ENCODE measurements at places on chromosomes 5 and 9.

- no peak for DNase-seq
These were observed 82.6 kb downstream of the MRPS27 start for GRCh38 chr5:72237415-72237814.

DNA sequence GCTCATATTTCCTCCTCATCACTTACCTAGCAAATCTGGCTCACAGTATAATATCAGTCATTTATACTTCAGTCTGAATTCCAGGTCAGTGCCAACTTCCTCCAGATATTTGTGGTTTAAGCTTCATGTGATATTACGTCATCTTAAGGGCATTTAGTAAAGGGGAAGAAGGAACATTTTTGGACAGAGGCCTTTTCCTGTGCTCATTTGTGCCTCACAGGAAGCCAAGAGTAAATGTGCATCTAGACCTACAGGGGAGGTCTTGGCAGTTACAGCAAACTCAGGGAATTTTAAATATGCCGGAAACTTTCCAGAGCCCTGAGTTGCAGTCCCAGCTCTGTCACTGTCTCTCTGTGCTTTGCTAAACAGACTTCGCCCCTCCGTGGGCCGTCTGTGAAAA, 12.3 kb upstream of the KCNIP1 start:
- DNase-seq = peak; percentile 74

DNA sequence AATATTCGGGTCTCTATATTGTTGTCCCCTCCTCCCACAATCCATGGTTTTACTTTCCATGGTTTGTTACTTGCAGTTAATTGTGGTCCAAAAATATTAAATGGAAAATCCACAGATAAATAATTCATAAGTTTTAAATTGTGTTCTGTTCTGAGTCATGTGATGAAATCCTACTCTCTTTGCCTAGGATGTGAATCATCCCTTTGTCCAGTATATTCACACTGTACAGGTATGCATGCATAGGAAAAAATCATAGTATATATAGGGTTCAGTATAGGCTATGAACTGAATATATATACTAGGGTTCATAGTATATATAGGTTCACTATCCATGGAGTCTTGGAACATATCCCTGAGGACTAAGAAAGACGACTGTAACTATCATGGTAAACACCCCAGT, 19.6 kb downstream of the INSYN2B start:
- DNase-seq = no peak

DNA sequence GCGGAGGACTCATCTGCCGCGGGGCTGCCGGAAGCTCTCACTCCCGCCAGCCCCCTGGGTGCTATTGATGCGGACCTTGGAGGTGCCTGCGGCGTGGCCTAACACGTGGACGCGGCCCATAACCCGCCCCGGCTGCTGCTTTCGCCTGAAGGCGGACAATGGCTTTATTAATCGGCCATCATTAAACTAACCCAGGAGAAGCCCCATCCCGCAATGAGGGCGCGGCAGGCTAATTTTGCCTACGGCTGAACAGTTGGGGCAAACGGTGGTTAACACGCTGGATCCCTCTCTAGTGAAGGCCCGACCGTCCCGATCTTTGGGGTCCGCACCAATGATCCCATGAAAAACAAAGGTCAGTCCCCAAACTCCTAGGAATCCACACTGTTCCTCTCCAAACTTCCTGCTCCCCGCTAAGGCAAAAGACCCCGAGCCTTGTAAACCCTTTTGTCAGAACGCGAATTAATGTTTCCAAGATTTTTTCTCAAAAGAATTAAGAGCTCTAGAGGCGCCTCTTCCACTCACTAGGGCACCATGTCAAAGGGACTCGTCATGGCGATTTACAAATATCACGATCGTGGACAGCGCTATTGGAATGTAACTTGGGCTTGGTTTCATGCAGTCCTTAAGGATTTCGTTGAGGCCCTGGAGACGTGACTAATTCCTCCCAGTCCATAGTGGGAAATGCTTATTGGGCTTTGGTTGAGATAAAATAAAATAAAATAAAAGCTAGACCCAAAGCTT, 193.1 kb downstream of the MEF2C start:
- DNase-seq = no peak

GRCh38 chr9:86286278-86286677, 3.9 kb upstream of the ISCA1 start:
- no peak for DNase-seq

GRCh38 chr5:173563246-173563645, 53.2 kb downstream of the BOD1 start:
- no peak for DNase-seq

GRCh38 chr5:50697739-50698138, 31.3 kb downstream of the PARP8 start:
- DNase-seq = no peak

DNA sequence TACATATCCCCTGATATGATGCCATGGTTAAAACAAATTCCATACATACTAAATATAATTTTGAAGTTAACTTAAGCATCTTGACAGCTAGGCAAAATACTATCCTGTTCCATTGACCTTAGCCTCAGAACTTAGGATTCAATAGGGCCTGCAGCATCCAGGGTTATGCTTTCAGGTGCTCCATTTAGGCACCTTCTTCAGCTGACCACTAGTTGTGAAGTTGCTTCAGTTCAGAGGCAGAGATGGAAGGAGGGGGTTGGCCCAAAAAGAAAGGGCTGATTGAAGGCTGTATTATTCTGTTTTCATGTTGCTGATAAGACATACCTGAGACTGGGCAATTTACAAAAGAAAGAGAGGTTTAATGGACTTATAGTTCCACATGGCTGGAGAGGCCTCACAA, 7.0 kb upstream of the NREP start:
- no peak for DNase-seq

DNA sequence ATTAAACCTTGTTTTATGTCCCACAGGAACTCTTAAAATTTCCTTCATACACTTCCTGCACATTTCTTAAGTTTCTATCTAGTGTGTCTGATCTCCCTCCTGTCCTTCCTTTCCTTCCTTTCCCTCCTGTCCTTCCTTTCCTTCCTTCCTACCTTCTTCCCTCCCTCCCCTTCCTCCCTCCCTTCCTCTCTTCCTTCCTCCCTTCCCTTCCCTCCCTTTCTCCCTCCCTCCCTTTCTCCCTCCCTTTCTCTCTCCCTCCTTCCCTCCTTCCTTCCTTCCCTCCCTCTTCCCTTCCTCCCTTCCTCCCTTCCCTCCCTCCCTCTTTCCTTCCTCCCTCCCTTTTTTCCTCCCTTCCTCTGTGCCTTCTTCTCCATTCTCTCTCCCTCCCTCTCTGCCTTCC, 414.9 kb downstream of the ENC1 start:
- DNase-seq = no peak

GRCh38 chr5:50822761-50823160, 156.3 kb downstream of the PARP8 start:
- DNase-seq = peak; percentile 53

GRCh38 chr9:34558919-34559623, 30.5 kb downstream of the CNTFR start:
- DNase-seq = peak; percentile 51

DNA sequence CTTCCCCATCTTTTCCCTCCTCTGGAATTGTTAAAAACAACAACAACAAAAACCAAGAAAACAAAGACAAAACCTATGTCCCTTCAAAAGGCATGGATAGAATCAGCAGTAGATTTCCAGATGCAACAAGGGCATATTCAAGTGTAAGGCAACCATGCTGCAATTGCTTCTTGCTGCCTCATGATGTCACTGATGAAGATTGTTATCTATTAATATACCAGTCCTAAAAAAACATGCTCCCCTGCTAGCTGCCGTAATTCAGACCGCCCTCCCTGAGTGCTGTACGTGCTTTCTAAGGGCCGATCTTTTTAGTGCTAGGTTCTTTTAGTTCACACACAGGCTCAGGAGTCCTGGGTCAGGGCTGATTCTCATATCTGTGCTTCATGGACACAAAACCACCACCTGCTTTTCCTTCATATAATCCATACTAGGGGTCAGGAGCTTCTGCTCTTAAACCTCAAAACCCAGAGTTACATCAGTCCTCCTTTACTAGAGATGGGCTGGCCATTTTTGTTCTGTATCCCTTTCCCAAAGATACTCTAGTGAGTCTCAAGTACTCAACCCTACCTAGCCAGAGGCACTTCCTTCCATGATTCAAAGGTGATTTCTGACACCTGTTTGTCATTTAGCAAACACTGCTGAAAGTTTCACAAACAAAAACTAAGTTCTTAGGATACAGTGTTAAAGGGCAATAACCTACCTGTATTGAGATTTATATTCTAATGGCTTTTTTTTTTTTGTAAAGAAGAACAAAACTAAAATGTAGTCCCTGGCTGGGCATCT, 82.1 kb downstream of the GIN1 start:
- no peak for DNase-seq

DNA sequence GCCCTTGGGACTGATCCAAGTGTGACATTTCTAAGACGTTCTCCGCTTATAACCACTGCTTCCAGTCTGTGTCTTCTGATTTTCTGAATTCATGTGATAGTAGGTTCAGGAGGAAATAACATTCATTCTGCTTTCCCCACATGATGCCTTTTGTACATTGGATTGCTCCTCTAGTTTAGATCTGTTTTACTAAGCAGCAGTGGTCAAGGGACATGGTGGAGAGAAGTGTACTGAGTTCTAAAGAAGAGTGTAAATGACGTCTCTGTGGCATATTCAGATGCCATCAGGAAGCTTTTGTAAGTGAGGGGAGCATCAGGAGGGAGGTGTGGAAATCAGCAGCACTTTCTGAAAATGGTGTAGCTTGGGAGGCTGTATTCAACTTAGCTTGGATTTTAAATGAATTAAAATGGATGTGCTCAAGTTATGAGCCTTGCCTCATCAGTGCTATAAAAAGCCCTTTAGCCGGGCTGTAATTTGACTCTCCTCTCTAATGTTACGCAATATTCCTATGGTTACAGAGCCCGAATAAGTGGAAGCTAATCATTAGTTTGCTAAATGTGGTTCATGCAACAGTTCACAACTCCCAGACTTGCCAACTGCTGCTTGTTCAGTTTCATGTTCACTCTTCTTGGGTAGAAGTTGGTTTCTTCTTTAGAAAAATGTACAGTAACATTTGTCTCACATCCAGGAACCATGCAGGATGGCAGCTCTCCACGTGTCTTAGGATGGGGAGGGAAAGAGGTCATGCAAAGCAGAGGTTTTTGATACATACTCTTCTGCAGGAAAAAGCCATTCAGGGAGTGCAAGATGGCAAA, 281.3 kb downstream of the ARHGAP26 start:
- DNase-seq = peak; percentile 62

GRCh38 chr9:105419816-105420597, 27.8 kb upstream of the FSD1L start:
- no peak for DNase-seq

GRCh38 chr9:131169563-131170240, 44.3 kb downstream of the NUP214 start:
- no peak for DNase-seq

GRCh38 chr9:129400001-129400970, 220.6 kb downstream of the C9orf50 start:
- DNase-seq = no peak

DNA sequence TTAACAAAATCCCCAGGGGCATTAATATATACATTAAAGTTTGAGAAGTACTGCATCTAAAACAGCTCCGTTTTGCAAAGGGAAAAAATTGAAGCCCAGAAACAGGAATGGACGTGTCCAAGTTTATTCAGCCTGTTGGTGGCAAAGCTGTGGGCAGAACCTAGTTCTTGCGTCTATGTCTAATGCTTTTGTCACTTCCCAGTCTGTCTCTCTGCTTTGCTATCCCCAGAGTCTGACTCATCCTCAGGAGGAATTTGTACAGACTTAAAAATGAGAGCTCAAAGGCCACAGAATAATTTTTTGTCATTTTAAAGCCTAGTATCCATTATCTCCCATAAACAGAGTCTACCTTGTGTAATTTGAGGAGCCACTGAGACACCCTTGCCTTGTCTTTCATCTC, 330.9 kb upstream of the GRIA1 start:
- DNase-seq = no peak

DNA sequence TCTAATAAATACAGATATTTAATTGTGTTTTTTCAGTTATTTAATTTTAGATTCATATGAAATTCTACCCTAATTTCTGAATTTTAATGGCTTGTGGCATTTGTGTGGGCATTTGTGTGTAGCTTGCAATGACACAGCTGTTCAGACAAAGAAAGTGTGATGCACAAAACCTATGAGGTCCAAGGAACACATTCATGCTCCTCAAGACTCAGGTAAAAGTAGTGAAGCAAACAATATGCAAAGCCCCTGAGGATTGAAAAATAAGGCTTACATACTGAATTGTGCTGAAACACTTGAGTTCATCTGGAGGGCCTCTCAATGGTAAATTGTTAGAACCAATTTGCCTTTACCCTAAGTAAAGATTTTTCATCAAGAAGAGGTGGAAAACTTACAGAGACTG, 28.1 kb downstream of the IL7R start:
- no peak for DNase-seq

GRCh38 chr9:96413302-96414221, 4.6 kb downstream of the ZNF367 start:
- no peak for DNase-seq

DNA sequence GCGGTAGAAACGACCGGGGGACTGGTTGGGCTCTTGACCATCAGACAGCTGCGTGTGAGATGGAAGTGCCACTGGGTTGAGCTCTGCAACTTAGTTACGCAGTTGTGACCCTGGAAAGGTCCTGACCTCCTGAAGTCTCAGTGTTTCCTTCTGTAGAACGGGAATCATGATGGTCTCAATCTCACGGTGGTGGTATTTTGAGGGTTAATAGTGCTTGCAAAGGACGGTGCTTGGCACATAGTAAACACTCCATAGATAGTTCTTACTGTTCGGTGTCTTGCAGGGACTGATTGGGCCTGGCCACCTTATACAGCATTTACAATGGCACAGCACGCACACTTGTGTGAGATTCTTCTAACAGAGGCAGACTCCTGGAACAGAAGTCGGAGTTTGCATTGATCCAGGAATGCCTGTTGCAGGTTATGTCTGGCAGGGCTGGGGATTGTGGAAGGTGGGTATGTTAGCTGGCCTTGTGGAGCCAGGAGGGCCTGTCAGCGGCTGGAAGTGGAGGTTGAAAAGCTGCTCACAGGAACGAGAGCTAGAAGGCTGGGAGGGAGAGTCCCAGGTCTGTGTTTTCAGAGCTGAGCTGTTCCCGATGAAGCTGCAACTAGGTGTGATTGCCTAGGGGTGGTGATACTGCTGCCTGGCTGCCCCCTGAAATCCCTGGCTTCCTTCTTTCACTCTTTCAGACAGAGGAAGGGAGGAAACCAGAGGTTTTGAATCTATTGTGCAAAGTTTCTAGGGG, 962 bp upstream of the TXN start:
- DNase-seq = no peak

- no peak for DNase-seq
These were observed 256.5 kb downstream of the CETN3 start for GRCh38 chr5:90153031-90153430.

DNA sequence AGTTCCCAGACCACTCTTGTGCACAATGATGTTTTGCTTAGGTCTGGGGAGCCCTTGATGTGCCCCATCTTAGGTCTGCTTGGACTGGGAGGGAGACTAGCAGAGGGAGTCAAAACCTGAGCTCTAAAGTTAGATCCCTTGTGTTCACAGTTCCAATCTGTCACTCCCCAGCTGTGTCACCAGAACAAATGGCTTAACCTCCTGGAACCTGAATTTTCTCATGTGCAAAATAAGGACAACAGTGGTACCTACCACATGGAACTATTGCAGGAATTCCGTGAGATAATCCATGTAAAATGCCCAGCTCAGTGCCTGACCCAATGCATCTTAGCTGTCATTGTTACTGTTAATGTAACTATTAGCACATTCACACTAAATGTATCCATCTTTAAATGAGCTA, 45.5 kb downstream of the GALNT10 start:
- DNase-seq = no peak

GRCh38 chr9:86452201-86452828, 98.1 kb upstream of the TUT7 start:
- no peak for DNase-seq

- no peak for DNase-seq
These were observed 6.2 kb upstream of the MYORG start for GRCh38 chr9:34382879-34383278.
